ENCODE measurements at places on chromosomes 4 and X.
A peak's percentile ranks its signal among the peaks of the same experiment; 100 is the strongest.

- DNase-seq, result no peak
These were observed 64.5 kb upstream of the CHRNA9 start for GRCh38 chr4:40270609-40271008.

DNA sequence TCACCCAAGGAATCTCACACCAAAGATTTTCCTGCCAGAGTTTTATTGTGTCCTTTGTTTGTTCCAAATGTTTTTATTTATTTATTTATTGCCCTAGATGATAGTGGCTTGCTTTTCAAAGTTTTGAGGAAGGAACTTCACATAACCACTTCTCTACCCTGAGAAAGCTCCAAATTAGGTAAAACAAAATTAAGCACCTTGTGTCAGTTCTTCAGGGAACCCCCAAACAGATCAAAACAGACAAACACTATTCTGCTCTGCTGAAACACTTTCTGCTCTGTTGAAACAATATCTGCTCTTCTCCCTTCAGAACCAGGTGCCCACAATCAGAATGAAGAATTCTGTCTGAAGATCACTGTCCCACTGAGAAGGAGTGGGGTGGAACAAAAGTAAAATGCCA, 16.5 kb upstream of the CYBB start:
- DNase-seq, result no peak

GRCh38 chr4:121336706-121337105, 44.1 kb downstream of the QRFPR start:
- peak; percentile 26 for DNase-seq

DNA sequence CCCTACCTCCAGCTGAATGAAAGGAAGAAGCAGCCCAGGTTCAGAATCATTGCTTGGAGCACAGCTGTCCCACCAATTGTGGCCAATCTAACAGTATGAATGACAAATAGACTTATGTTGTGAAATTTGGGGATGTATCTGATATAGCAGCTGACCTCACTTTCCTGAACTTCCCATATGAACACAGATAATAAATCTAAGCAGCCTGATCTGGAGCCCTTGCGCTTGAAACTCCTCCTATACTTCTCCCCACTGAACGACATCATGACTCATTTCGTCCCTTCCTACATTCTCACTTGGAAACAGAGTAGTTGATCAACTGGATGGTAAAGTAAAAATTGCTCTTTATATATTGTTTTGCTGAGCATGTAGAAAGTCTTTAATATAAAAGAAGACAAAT, 24.2 kb upstream of the AMELX start:
- no peak for DNase-seq

- no peak for DNase-seq
These were observed 53.2 kb upstream of the EPGN start for GRCh38 chr4:74255096-74255495.

- DNase-seq, result no peak
These were observed 9.9 kb upstream of the CCDC110 start for GRCh38 chr4:185481401-185481800.

DNA sequence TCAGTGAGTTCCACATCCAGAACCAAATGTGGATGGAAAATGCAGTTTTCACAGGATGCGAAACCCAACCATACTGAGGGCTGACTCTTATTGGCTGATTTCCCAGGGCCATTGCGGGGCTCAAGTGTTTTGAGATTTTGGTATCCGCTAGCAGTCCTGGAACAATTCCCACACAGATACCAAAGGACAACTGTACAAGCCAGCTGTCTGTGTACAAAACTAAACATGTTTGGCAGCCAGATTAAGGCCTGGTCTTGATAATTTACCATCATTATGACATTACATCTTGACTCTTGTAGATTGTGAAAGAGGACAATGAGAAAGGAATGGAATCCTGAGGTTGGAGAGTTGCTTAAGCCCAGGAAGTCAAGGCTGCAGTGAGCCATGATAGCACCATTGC, 121.9 kb downstream of the DKK2 start:
- no peak for DNase-seq

DNA sequence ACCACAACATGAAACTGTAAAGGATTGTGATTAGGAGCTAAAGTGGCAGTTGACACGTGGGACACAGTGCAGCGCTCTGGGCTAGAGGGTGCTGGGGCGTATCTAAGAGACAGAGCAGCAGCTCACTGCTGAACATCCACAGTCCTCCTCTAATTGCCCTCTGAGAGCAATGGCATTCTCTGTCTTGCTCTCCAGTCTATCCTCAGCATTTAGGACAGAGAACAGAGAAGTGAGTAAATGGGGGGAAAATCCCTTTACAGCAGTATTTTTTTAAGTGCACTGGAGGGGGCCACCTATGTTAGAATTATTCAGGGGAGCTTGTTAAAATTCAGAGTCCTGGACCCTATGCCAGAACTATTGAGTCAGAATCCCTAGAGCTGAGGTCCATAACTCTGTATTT, 4.2 kb upstream of the TMEM154 start:
- peak; percentile 21 for DNase-seq

DNA sequence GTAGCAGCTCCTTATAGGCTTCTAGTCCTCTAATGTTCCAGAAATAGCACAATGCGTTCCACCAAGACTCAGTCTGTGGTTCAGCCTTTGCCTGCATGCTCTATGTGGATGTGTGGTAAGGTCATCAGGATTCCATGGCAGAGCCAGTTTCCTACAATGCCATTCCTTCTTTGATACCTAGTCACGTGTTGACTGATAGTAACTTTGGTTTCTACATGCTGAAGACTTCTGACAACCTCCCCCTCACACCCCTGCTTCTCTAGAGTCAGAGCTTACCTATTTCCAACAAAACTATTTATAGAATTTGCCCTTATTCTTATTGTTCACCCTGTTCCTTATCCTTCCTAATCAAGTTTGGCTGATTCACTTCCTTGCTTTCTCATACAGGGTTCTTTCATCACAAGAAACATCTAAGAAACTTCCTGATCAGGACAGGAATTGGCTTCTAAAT, 81.1 kb downstream of the CT47B1 start:
- DNase-seq, result no peak

DNA sequence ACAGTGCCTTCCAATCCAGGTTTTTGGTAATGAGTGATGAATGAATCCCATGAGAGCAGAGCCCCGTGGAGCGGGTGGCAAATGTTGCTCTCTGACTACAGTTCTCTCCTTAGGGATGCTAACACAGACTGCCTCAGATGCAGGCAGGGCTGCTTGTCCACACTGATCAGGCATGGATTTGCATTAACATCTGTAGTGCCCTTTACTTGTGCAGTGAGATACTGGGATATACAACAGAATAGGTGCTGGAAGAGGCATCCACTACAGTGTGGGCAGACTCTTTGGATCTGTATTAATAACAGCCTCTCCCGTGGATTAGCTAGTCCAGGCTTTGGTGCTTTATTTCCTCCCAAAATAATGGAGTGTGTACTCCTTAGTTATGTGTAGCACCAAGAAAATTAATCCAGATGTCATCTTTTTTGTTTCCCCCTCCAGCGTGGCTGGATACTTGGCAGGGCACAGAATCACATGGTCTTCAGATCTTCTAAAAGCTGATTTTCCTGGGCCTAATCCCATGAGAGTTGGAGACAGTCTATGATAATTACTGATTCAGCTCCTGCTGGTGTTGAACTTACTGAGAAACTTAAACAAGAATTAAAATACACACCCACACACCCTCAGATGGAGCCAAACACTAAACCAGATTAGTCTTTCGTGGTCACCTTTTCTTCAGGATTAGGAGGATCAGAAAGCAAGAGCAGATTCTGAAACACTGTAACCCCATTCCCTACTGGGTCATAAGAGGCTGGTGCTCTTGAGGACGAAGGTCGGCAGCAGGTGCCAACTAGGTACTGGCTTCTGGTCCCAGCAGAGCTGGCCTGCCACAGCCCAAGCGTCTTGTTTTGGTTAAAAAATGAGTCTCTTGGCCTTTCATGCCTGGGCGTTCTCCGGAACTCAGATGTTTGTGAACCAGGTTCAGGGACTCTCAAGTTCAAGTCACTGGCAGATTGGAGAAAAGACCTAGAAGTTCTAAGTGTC, 23.1 kb upstream of the NAP1L5 start:
- no peak for DNase-seq

DNA sequence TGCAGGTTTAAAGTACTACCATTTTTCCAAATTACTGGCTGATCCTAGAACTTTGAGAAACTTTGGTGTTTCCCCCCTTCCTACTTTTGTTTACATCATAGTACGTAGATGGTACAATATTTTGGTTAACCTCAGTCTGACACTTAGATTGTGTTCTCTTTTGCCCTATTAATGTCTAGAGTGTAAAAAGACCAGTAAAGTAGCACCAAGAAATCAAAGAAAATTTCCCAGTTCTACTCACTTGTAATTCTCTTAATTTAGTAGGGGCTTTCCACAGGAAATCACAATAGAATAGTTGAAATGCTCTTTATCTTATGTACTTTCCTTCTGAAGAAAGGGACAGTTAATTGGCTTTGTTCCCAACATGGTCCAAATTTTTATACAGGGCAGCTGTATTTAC, 51.6 kb downstream of the NFKB1 start:
- no peak for DNase-seq

GRCh38 chrX:153818571-153819383, 11.6 kb downstream of the PDZD4 start:
- DNase-seq, result peak; percentile 42
